ENCODE measurements at places on chromosomes 12 and 14. TPM values are rescaled to one million over a fixed set of nuclear protein-coding genes. Genes with fewer than 3 reads are reported as not detected.

DNA sequence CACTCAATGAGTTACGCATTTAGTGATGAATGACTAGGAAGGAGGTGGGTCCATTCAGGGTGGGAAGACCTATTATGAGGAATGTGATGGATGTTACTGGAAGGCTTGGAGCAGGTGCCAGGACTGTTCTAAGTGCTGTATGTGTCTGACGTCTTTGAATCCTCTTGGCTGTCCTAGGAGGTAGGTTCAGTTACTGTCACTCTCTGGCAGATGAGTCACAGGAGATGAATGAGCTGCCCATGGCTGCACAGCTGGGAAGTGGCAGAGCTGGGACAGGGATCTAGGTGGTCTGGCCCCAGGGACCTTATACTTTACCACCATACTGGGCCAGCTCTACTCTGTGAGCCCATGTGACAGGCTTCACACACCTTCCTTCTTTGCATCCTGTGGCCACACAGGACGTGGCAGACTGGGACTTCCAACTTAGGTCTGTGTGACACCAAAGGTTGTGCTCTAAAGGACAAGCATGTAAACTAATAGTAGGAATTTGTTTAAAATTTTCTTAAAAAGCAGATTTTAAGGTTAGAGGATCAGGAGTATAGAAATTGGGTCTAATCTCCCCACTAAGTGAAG, 24.0 kb downstream of the TCTN1 start:
- DNase-seq: no peak

DNA sequence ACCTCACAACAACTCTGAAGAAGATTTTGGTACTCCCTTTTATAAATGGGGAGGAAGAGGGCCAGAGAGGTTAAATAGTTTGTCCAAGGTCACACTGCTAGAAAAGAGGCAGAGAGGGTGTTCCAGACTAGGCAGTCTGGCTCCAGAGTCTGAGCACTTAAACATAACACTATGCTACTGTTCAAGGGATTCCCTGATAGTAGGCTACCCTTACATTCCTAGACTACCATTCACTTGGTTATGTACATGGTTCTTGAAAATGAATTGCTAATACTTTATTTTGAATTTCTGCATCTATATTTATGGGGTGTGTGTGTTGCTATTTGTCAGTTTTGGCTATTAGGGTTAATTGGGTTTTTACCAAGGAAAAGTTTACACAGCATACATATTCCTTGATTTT, 7.2 kb downstream of the GNS start:
- no peak for DNase-seq

GRCh38 chr12:23929906-23930305, 19.6 kb downstream of the SOX5 start:
- no peak for DNase-seq

DNA sequence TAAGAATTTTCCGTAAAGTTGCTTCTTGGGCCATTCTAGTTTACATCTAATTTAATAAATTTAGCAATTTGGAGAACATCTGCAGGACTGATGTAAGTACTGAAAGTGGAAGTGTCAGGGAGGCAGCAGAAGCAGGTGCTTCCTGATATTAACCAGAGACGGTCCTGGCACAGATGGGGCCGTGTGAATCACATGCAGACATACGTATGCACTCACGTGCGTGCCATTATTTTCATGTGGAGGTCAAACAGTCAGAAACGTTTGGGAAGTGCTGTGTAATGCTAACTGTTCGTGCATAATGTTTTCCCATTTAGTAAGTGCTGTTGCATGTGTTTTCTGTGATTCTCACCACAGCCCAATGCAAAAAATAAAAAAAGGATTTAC, 87.8 kb upstream of the DYNC1H1 start:
- DNase-seq: no peak

- DNase-seq: no peak
These were observed 47.9 kb downstream of the WDR20 start for GRCh38 chr14:102187568-102188001.

- peak; percentile 58 for DNase-seq
These were observed 762 bp downstream of the PPP2R5E start for GRCh38 chr14:63542231-63542999.

DNA sequence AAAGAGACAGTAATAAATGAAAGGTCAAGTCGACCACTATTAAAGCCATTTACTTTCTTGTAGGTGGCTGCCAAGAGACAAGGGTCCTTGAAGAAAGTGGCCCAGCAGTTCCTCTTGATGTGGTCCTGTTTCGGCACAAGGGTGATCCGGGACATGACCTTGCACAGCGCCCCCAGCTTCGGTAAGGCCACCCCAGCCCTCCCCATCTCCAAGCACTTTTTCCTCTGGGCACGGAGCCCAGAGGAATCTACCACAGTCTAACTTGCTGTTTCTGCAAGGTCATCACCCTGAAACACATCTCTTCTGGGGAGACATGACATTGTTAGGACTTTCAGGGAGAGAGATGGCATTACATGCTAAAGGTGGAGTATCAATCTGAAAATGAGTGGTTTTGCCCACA, 53.8 kb upstream of the RIC8B start:
- DNase-seq: no peak

GRCh38 chr12:84954415-84954814, 41.8 kb upstream of the SLC6A15 start:
- no peak for DNase-seq

DNA sequence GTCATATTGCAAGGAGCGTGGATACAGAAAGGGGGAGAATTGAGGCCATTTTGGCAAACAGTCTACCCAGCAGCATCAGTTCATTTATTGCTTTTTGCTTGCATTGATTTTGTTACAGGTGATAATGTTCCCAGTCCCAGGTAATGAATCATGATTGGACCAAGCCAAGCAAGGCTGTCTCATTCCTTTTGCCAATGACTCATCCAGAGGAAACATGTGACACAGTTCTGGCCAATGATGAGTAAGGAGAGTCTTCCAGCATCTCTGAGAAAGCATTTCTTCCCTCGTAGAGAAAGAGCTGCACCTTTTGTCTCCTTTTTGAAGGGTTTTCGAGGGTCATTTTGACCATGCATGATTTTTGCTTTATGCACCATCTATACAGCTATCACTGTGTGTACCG, 68.2 kb downstream of the SLC15A4 start:
- no peak for DNase-seq

- peak; percentile 58 for DNase-seq
These were observed 536 bp downstream of the TM7SF3 start for GRCh38 chr12:27013611-27014084.

- no peak for DNase-seq
These were observed 121.7 kb downstream of the DUSP6 start for GRCh38 chr12:89230376-89231315.

DNA sequence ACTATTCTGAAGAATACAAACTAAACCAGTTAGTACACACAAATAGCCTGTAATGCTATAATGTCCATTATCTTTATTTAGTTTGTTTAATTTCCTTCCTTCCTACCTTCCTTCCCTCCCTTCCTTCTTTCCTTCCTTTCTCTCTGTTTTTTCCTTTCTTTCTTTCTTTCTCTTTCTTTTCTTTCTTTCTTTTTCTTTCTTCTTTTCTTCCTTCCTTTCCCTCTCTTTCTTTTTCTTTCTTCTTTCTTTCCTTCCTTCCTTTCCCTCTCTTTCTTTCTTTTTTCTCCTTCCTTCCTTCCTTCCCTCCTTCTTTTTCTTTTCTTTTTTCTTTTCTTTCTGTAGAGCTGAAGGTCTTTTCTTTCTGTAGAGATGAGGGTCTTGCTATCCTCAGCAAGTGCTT, 131.2 kb downstream of the TMEM30B start:
- DNase-seq: no peak

DNA sequence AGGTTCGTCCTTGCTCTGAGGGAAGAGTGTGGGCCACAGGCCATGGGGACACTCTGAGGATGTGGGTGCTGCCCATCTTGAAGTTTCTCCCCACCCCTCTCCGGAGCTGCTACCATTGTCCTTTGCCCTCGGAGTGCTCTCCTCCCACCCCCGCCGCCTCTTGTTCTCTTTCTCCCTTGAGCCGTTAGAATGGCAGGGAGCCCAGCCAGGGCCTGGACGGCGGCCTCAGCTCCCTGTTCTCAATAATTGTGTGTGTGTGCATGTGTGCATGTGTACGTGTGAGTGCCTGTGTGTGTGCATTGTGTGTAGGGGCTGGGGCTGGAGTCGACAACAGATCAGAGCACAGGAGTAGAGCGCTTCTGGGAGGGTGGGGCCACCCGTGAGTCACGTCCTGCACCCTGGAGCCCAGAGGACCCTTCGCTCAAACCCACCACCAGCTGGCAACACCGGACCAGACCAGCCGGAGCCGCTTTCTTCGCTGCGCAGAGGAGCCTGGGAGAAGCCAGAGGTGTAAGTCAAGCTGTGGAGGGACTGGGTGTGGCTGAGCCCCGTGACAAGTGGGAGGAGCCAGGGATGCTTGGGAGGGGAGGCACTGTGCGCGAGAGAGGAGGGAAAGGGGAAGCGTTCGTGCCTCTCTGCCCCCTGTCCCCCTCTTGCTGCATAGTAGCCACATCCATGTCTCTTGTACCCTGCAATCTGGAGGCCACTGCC, 25.9 kb upstream of the KCNA5 start:
- no peak for DNase-seq

DNA sequence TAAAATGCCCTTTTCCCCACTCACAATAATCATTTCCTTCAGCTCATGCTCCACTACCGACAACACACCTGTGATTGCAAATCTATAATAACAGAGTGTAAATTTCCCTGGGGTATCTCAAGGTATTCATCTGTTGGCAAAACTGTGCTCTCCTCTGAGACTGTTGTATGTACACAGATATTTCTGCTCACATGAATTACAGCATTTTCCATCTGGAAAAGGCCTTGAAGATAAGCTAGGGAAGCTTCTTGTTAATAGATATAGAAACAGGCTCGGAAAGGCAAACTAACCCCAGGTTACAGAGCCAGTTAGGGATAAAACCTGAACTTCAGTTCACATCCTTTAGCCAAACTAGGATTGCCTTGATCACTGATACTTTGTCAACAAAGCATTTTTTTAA, 210.4 kb upstream of the KRR1 start:
- DNase-seq: no peak

GRCh38 chr14:103196716-103197115, 73.5 kb downstream of the TNFAIP2 start:
- no peak for DNase-seq

GRCh38 chr14:65959563-65960024, 526.6 kb upstream of the CCDC196 start:
- DNase-seq: no peak

- DNase-seq: no peak
These were observed 15.0 kb downstream of the POMT2 start for GRCh38 chr14:77305696-77306095.

DNA sequence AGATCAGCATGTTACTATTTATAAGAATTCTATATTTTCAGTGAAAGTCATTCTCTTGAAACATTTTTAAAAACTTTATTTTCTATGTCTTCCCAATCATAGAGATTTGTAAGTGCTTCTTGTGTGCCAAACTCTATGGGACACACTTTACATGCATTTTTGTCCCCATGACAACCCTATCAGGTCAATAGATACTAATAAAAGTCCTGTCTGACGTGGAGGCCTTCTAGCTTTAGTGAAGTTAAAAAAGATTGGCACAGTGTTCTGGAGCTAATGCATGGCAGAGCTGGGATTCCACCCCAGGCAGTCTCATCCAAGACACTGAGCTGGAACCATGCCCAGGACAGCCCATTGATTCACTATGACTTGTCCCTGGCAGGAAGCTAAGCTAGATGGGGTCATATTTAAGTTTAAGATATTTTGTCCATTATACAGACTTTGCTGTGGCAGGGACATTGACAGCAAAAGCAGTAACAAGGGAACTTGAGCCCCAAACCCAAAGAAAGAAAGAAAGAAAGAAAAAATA, 28.1 kb downstream of the TTC6 start:
- peak; percentile 81 for DNase-seq

DNA sequence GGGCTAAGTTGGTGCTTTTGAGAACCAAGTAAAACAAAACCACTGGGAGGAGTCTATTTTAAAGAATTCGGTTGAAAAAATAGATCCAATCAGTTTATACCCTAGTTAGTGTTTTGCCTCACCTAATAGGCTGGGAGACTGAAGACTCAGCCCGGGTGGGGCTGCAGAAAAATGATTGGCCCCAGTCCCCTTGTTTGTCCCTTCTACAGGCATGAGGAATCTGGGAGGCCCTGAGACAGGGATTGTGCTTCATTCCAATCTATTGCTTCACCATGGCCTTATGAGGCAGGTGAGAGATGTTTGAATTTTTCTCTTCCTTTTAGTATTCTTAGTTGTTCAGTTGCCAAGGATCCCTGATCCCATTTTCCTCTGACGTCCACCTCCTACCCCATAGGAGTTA, 1.8 kb upstream of the RAB5B start:
- peak; percentile 83 for DNase-seq

DNA sequence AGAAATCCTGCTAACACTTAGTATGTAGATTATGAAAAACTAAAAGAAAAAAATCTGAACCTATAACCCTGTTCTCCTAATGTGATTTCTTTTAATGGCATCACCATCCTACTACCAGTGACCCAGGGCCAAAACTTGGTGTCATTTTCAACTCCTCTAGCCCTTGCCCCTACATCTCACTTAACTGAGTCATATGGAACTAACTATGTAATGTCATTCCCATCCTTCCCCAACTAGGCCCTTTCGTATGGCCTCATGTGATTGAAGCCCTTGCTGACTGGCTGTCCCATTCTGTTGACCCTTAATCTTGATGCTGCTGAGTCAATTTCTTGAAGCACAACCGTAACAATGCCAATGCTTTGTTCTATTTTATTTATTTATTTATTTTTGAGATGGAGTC, 7.6 kb downstream of the DMAC2L start:
- DNase-seq: peak; percentile 64

- DNase-seq: no peak
These were observed 110.6 kb downstream of the MYRFL start for GRCh38 chr12:69935651-69936100.

- peak; percentile 84 for DNase-seq
These were observed 18.8 kb downstream of the ASPG start for GRCh38 chr14:104104076-104104901.

DNA sequence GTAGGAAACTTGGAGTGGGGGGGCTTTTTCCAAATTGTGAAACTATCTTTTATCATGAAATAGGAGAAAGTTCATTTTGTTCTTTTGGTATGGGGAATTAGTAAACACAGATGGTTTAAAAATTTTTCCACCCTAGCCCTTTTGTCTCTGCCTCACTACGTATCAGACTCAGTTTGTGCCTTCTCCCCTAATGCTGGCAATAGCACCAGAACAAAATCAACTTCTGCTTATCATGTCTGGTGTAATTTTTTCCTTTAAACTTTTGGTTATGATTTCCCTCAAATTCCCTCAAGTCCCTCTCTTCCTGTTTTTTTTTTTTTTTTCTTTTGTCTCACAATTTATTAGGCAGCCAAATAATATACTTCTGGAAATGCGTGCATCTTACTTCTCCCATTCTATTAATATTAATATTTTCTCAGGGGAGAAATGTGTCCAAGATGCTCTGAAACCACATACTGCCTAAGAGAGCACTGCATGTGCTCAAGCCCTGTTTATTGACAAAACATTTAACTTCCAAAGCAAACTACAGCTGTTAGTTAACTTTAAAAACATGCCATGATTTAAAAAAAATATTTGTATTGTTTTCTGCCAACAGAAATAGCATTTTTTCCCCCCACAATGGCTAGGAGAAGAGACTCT, 35.4 kb downstream of the TESPA1 start:
- no peak for DNase-seq

GRCh38 chr12:79115743-79116142, 251.2 kb downstream of the SYT1 start:
- no peak for DNase-seq

- DNase-seq: no peak
These were observed 276.8 kb downstream of the PCNX1 start for GRCh38 chr14:71183876-71184689.

GRCh38 chr12:40152783-40153383, 47.0 kb upstream of the SLC2A13 start:
- no peak for DNase-seq

COX8C gene
- not detected for total RNA-seq

KRT73 gene
- not detected for total RNA-seq

SMCO2 gene
- total RNA-seq: 0.88 TPM

OGFOD2 gene
- total RNA-seq: 8.3 TPM

FOXN4 gene
- not detected for total RNA-seq

FOXA1 gene
- total RNA-seq: 0.36 TPM

All from osteoblast (primary cell).